NCI-H446 treated with DMSO at 0.1 percent for 48 hours (cell line): ENCODE measurements at places on chromosomes 3 and 15.

DNA sequence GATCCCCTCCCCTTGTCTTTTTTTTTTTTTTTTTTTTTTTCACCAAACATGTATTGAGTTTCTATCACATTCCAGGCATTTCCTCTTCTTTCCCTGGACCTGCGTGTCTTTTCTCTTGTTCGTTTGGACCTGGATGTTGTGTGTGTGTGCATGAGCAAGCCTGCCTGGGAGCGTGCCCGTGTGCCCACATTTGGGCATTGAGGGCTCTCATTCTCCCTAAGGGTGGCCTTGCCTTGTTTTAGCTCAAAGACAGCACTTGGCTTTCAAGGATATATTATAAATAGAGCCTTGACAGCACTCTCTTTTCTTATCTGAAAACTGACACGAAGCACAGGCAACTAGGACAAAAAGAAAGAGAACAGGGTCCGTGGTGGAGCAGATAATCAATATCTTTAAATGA, 39.0 kb upstream of the SLC25A26 start:
- no peak for DNase-seq

- DNase-seq: no peak
Measured at GRCh38 chr15:40471808-40472150, 995 bp downstream of the CHST14 start.

- peak; percentile 56 for DNase-seq
Measured at GRCh38 chr15:85804481-85805170, 9.9 kb upstream of the KLHL25 start.

- no peak for DNase-seq
Measured at GRCh38 chr3:47634996-47635395, 56.3 kb upstream of the CSPG5 start.

GRCh38 chr15:90483012-90483307, 46.8 kb upstream of the CRTC3 start:
- no peak for DNase-seq

DNA sequence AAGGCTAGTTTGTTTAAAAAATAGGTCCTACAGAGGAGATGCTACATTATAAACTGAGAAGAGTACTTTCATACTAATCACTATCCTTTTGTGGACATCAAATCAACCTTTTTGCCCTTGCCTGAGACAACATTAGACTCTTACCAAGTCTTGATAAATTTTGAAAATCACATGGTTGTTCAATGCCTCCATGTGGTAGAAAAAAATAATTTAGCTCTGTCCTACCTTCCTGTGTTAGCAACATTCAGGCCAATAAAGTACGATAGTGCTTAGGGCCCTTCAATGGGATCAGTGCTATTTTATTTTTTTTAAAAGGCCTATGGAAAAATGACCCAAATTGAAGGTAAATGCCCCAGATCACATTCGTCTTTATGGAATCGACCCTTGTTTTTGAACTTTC, 5.0 kb upstream of the UBE2E1 start:
- no peak for DNase-seq

GRCh38 chr3:191637611-191638010, 176.6 kb downstream of the PYDC2 start:
- DNase-seq: no peak

DNA sequence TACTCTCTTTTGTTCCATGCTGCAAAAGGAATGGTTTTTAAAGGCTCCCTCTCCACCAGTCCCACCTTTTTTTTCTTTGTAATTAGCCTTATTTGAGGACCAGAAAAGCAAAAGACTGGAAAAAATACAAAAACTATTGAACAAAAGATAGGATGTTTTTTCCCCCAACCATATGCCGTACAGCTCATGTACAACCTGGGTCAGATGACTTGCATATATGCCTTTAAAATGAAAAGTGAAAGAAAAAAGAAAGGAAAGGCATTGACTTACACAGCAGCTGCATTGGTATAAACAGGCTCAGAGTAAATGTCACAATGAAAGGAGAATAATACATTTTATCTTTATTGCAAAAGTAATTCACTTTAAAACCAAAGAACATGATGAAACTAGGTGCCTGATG, 69.5 kb upstream of the CMC1 start:
- DNase-seq: no peak

DNA sequence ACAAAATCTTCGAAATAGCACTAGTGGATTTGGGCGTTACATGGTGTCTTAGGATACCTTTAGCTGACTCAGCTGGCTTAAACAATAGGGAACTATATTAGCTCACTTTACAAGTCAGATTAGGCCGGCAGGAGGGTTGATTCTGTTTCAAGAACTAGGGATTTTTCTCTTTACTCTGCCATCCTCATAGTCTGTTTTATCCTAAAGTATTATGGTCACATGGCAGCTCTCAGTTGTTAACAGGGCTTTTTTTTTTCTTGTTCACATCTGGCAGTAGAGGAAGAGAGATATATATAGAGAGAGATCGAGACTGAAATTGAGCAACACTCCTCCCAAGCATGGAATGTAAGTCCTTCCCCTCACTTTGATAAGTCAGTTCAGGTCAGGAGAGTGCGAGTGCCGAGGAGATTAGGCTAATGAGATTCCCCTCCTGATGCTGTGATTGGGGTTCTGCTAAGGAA, 32.9 kb downstream of the CHP1 start:
- DNase-seq: no peak

DNA sequence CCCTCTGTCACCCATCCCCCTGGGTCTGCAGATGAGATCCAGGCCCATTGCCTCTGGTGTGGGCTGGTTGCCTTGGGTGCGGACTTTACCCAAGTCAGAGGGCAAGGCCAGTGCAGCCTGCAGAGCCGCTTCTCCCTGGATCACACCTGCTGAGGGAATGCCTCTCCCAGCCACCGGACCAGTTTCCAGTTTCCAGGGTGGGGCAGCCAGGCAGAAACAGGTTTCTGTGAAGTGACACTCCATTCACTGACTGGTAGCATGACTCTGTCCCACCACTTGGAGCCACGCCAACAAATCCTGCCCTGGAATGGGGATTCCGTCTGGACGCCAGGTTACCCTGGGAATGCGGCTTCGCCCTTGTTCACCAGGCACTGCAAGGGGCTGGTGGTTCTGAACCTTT, 30.0 kb downstream of the PAQR5 start:
- DNase-seq: no peak

GRCh38 chr15:88904257-88904623, 8.9 kb upstream of the HAPLN3 start:
- no peak for DNase-seq

GRCh38 chr3:87900061-87900460, 158.7 kb downstream of the CGGBP1 start:
- no peak for DNase-seq

- DNase-seq: no peak
Measured at GRCh38 chr15:101267320-101268104, 9.8 kb downstream of the SELENOS start.

GRCh38 chr3:88220126-88220525, 70.4 kb downstream of the C3orf38 start:
- no peak for DNase-seq

DNA sequence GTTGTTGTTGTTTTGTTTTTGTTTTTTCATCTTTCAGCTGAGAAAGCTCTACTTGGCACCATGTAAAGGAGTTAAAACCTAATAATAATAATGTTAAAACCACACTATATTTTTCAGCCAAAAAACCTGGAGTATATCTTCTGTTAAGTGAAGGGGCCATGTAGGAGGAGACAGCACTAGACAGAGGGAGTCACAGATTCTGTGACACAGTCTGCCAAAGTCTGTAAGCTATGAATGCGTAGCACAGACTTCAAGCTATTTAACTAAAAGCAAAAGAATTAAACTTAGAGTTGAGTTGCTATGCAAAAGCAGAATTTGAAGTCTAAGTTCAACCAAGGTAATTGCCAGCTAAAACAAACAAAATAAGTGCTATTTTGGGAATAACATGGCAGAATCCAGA, 296.0 kb upstream of the COL8A1 start:
- no peak for DNase-seq

DNA sequence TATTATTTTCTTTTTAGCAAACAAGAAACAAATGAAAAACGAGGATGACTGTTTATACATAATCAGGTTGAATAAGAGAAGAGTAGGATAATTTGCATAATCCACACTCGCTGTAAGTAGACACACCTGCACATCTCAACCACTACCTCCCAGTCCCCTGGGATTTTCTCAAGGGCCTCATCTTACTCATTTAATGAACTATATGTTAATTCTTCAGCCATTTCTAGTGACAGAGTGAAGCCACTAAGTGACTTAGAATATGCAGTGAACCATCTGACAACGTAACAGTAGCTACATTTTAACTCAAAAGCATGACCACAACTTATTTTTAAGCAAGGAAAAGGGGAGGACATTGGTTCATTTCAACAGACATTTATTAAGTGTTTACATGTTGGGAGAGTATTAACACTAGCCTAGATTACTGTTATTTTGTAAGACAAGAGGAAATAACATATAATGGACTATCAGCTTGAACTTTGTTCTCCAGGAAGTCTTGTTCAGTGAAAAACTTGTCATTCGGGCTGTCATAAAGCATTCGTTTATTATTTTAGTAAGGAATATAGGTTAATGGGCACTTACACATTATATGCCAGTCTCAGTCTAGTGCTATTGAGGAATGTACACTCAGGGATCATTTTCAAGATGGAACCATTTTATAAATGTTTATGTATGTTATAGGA, 173.0 kb upstream of the ROBO2 start:
- DNase-seq: no peak

DNA sequence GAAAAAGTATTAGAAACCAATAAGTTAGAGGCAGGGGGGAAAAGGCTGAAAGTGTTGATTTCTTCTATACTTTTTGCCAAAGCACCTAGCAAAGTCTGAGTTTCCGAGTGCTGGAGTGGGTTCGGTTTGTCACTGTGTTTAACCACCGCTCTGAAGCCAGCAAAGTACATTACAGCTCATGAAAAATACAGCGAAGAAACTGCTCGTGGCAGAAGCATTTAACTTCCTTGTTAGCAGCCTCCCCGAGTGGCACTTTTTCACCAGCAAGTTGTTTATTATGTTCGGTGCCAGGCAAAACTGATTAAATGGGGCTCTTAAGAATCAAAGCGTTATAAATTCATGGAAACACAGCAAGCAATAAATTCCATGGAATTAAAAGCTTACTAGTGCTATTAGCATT, 313.6 kb downstream of the FOXP1 start:
- DNase-seq: no peak

DNA sequence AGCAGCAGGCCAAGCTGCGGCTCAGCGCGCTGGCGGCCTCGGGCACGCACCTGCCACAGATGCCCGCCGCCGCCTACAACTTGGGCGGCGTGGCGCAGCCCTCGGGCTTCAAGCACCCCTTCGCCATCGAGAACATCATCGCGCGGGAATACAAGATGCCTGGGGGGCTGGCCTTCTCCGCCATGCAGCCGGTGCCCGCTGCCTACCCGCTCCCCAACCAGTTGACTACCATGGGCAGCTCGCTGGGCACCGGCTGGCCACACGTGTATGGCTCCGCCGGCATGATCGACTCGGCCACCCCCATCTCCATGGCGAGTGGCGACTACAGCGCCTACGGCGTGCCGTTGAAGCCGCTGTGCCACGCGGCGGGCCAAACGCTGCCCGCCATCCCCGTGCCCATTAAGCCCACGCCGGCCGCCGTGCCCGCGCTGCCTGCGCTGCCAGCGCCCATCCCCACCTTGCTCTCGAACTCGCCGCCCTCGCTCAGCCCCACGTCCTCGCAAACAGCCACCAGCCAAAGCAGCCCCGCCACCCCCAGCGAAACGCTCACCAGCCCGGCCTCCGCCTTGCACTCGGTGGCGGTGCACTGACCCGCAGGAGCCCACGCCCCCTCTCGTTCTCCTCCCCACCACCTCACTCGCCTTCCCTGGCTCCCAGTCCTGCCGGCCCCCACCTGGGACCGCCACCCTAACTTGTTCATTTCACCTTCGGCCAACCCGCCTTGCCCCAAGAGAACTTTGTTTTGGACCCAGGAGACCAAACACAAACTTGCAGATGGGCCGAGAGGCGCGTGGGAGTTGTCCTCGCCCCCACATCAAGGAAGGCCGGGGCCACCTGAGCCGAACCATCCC, 1.5 kb downstream of the FOXB1 start:
- no peak for DNase-seq

GRCh38 chr3:126098391-126098858, 14.5 kb upstream of the SLC41A3 start:
- DNase-seq: no peak
